ENCODE measurements at places on chromosomes 7 and 10.

GRCh38 chr10:74500026-74500704, 326.2 kb upstream of the KAT6B start:
- DNase-seq: no peak

DNA sequence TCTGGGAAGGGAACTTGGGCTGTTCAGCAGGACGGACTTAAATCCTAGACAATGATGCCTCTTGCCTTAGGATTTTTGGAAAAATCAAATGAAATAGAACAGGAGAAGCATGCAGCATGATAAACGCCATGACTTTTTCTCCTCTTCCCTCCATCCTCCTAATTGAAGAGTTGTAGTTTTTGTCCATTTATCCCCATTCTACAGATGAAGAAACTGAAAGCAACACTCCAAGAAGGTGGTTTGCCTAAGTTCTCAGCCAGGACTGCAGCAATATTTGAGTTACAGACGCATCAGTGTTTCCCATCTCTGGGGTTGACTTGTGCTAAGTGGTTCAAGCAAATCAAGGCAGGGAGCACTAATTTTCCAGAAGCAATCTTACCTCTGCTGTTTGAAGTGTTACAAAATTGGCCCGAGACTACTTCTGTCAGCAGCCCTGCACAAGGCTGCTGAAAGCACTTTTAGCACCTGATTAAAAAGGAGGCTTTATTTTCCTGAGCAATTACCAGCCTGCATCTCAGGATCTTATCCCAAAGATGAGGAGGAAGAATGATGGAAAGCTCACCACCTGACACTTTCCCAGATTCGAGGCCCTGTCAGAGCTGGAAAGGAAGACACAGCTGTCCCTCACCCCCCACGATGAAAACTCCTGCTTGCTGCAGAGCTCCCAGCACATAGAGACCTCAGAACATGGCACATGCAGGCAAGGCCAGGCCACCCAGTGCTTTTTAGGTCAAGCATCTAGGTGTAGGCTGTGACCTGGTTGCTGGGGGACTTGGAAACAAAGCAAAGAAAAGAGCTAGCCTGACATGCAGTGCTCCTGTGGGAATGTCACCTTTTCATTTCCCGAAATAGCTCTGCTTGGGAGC, 19.7 kb upstream of the C10orf71 start:
- DNase-seq: no peak

- DNase-seq: no peak
Measured at GRCh38 chr10:132572545-132572937, 35.0 kb downstream of the INPP5A start.

- no peak for DNase-seq
Measured at GRCh38 chr7:78542541-78542940, 744.0 kb downstream of the PHTF2 start.

GRCh38 chr10:1241973-1242935, 186.1 kb downstream of the WDR37 start:
- DNase-seq: no peak

DNA sequence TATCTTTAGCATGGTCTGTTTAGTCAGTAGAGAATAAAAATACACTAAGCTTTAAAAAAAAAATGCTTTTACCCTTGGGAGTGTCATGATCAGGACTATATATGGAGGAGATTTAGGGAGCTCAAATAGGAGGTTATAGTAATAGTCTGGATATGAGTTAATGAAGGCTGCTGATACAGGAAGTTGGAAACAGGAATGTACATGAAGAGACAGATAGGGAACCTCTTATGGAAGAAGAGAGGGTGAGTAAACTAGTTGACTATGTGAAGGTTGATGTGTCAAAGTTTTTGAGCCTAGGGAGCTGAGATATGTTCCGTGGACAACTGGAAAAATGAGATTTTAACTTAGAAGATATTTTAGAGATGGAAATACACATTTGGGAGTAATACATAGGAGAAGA, 472.0 kb upstream of the FZD8 start:
- no peak for DNase-seq

DNA sequence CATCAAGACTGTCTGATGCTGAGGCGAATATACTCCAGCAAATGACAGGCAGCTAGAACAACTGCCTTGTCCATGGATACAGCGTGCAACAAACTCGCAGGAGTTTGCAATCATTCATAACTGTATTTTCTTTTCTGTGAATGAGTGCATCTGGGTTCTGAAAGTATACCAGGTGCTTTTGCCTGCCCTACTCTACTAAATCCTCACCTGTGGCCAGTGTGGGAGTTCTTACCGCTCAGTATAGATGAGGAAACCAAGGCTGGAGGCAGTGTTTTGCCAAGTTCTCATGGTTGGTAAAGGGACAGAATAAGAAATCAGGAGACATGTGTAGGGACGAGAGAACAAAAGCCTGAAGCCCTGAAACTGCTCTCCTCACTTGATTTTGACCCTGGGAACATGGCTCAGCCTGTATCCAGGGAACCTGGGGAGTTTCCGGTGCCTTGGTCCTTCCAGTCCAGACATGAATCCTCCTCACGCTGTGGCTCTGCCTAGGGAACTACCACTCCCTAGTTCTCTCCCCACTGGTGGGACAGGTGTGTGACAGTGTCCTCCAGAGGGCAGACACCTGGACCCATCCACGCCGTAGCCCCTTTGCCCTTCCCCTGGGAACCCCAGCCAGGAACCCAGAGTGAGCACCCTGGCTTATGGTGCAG, 142.0 kb downstream of the CDH23 start:
- DNase-seq: no peak

DNA sequence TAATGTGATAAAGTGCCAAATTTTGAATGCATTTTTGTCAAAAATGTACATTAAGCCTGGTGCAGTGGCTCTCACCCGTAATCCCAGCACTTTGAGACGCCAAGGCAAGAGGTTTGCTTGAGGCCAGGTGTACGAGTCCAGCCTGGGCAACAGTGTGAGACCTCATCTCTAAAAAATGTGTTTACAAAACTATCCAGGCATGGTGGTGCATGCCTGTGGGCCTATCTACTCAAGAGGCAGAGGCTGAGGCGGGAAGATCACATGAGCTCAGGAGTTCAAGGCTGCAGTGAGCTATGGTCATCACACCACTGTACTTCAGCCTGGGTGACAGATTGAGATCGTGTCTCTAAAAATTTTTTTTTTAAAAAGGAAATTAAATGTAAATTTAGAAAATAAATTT, 18.5 kb upstream of the MGMT start:
- no peak for DNase-seq

DNA sequence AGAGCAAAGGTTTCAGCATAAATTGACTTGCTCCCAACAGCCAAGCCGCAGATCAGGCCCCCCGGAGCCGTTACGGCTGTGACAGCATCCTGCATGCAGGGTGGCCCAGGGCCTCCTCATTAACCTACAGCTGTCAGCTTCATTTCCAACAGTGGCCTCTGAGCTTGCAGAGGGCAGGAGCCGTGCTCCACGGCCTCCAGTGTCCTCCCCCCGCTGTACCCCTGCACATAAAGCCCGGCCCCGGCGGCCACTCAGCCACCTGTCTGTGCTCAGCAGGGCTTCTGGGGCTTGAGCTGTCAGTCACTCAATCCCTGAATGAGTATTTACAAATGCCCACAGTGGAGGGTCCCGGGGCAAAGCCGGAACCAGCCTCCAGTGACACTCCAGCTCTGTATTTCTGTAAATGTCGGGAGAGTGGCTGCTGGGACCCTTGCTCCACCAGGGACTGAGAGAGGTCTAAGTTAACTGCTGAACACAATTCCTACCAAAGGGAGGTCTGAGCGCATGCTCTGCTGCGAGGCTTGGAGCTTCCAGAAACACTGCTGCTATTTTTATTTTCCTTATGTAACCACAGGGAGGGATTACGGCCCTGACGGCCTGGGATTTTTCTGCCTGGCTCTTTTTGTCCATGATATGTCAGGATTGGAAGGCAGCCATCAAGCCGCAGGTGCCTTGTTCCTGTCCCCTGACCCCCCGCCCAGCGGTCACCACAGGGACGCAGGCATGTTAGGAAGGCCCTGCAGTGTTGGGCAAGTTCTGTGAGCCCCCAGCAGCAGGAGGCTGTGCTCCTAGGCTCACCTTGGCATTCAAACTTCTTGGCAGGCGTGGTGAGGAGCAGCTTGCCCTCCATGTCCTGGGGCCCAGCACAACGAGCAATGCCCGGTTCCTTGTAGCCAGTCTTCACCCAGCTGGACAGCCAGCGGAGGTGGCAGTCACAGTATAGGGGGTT, 165.0 kb downstream of the SLIT1 start:
- DNase-seq: no peak

DNA sequence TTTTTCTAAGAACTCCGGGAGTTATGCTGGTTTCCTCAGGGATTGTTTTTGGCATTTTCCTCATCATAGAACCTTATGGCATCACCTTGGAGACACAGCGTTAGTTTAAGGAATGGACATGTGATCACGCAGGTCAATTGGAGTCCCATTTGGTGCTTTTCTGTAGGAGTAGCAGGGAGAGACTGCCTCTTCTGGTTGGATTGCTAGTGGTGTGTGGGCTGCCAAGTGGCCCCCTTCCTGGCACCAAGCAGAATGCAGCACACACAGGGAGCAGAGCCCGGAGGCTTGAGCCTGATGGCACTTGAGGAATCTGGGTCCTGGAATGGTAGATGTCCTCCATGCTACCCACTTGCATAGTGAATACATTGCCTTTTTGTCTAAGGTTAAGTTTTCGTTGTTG, 57.9 kb downstream of the SDK1 start:
- no peak for DNase-seq

DNA sequence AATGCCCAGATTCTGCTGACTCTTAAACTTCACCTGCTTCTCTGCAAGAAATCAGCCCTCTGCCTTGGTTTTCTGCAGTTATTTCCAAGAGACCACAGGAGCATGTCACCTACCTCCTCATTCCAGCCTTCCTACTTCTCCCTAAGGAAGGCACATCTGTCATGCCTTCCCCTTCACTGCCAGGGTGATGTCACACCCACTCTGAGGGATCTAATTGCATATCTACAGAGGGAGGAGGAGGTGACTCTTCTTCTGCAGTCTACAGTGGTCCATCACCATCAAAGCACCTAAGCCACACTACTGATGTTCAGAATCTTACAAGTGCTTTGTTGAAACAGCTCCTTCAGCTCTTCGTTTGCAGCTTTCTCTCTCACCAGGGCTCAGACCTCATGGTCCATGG, 275.5 kb downstream of the FGFR2 start:
- no peak for DNase-seq

DNA sequence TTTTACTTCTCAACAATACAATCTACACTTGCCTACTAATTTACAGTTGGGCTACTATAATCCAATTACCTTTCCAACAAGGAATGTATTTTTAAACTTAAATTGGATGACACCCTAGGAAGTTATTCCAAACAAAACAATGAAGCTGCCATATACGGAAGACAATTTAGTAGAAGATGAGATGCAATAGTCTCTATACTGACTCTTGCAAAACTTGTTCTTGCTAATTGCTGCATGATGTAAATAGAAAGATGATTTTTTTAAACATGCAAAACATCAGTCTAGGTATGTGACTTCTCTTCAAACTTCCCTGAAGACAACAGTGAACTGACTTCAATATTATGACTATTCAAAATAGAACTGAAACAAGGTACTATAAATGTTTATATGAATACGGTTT, 17.6 kb downstream of the NT5C3A start:
- no peak for DNase-seq

- DNase-seq: no peak
Measured at GRCh38 chr10:35396560-35397434, 60.5 kb downstream of the CCNY start.

- DNase-seq: peak; percentile 94
Measured at GRCh38 chr10:3873728-3874461, 88.9 kb upstream of the KLF6 start.

DNA sequence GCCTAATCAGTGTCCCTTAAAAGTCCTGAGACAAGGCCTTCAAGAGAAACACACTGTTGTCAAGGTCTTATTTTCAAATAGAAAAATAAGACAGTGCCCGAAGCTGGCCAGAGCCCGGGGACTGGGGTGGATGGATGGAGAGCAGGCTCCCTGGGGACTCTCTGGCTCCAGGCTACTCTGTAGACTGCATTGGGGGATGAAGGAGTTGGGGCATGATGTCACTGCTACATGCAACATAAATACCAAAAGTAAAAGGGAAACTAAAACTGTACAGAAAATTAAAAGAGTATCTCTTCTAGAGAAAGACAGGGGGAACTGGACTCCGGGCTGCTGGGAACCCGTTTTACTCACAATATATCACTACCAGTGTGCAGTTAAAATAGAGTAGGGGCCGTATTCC, 629.8 kb downstream of the KCNMA1 start:
- DNase-seq: no peak

GRCh38 chr10:14545827-14546226, 215.1 kb upstream of the FRMD4A start:
- DNase-seq: no peak

DNA sequence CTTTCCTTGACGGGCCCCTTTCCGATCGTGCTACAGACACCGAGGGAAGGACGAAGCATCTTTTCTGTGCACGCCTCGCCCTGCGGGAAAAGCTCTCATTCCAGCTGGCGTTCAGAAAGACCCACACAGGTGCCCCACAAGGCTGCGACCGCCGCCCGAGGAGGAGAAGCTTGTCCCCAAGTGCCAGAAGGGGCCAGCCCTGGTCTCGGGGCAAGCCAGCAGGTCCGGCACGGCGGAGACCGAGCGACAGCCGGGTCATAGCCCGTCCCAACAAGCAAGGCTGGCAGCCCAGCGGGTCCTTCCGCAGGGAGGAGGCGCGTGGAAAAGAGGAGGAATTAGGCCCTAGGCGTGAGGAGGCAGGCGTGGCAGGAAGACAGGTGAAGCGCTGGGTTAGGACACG, 62.7 kb downstream of the TNRC18 start:
- DNase-seq: no peak

DNA sequence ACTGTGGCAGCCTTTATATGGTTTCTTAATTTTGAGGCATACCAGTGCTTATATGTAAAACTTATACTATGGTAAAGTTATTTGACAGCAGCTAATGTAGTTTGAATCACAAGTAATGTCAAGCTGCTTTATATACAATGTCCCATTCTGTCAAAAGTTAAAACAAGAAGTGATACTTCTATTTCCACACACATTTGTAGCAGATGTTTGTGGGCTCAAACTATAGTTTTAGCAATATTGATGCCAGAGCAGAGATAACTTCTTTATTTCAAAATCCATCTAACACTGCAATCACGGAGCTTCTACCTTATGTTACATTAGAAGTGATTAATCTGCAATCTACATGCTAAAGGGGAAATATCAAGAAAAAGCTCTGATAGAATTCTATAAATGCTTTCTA, 149.6 kb downstream of the ADK start:
- no peak for DNase-seq

DNA sequence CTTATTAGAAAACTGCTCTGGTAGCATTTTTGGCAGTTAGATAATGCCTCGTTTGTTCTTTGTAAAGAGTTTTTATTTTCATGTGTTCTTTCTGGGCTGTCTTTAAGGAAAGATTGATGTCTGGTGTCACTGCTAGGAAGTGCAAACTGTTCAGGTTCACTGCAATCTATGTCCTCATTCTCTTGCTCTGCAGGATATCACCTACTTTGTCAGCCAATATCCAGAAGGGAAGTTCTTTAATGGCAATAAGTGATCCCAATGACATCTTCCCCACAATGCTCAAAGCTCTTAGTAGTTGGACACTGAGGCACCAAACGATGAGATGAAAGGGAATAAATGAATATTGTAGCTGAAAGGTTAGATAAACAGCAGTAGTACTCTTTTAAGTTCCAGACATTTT, 115.1 kb downstream of the AGMO start:
- DNase-seq: no peak

Measured in CD4-positive, alpha-beta T cell treated with Interleukin-15 for 4 hours (primary cell).